ENCODE measurements at places on chromosomes 6 and 20.

GRCh38 chr6:35014786-35015185, 125.7 kb downstream of the ANKS1A start:
- no peak for DNase-seq

DNA sequence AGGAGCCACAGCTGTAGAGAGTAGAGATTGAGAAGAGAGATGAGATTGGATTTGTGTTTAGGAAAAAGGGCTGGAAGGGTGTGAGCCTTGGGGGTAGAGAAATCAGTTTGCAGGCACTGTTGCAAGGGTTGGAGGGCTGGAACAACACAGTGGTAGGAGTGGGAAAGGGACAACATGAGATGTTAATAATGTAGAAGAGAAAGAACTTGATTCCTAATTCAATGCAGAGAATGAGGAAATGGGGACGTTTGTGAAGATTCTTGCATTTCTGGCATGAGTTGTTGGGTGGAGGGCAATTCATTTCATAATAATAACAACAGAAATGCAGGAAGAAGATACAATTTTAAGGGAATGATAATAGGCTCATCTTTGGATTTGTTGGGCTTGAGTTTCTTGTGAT, 141.4 kb upstream of the TBX18 start:
- DNase-seq, result no peak

GRCh38 chr20:33291830-33292355, 8.9 kb downstream of the BPIFB1 start:
- DNase-seq, result peak; percentile 79

GRCh38 chr20:35333606-35334005, 41.4 kb upstream of the FAM83C start:
- no peak for DNase-seq

DNA sequence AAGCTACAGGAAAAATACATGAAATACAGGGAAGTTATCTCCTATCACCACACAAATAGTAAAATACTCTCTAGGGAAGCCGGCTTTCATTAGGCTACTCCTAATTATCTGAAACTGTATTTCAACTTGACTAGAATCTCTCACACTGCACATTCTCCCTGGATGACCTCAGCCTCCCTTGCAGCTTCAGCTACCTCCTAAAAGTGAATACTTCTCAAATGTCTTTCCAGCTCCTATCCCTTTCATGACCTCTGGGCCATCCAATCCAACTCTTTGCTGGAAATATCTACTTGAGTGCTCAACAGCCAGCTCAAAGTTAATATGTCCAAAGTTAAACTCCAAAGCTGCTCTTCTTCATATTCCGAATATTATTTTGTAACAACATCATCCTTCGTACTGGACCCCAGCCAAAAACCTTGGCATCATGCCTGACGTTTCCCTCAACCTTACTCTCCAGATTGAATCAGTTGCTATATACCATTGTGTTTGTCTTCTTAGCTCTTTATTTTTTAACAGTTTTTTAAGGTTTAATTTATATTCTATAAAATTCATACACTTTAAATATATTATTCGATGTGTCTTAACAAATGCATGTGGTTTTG, 29.4 kb upstream of the KIF6 start:
- no peak for DNase-seq

DNA sequence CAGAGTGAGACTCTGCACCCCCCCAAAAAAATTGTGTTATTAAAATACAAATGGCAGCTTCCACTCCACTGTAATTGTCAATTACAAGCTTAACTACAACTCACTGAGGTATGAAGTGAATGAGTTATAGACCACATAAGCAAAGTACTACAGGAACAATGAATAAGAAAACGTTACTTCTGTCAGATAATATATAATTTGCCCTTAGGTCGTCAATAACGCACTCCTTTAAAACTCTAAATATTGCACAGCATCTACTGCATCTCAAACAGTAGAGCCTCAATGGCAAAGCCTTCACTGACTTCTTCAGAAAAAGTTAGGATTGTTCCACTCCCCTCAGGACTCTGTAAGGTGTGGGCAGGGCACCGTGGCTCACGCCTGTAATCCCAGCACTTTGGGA, 2.0 kb upstream of the HBS1L start:
- no peak for DNase-seq

DNA sequence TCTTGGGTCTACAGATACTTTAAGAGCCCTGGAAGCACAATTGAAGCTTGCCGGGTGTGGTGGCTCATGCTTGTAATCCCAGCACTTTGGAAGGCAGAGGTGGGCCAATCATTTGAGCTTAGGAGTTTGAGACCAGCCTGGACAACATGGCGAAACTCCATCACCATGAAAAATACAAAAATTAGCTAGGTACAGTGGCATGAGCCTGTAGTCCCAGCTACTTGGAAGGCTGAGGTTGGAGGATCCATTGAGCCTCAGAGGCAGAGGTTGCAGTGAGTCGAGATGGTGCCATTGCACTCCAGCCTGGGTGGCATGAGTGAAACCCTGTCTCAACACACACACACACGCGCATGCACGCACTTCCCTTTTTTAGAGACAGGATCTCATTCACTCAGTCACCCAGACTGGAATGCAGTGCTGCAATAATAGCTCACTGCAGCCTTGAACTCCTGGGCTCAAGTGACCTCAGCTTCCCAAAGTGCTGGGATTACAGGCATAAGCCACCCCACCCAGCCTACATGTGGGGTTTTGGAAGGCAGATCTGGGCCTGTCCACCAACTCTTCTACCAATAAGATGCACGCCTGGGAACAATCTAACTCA, 182.5 kb upstream of the JARID2 start:
- DNase-seq, result no peak

DNA sequence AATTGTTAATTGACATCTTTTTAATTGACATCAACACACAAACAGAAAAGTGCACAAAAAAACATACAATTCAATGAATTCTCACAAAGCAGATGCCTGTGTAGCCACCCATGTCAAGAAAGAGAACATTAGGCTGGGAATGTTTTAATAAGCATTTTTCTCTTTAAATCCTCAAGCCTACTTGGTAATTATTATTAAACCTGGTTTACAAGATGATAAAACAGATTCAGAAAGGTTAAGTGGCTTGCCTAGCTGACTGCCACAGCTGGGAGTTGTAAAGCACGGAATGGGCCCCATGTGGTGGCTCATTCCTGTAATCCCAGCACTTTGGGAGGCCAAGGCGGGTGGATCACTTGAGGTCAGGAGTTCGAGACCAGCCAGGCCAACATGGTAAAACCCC, 90.0 kb upstream of the AKAP12 start:
- DNase-seq, result no peak

DNA sequence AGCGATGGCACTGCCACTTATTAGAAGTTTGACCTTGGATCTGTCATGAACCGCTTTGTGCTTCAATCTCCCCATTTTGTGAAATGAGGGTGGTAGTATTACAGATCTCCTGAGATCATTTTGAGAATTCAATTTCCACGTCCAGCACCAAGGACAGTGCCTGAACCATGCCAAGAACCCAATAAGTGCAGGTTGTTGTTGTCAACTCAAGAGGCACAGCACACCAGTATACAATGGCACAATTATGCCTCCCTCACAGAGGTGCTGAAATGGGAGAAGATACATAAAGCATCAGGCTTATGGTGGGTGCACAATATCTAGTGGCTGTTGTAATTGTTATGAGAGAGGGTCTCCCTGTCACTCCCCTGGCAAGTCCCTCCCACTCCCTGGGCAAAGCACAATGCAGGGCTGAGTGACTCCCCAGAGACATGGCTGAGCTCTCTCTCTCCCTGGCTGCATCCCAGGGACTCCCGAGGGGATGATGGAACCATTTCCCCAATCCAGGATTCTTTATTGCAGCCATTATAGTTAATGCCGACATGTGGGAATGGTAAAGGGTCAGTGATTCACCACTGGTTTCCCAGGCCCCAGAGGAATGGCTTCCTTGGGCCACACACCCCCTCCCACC, 78.7 kb downstream of the CDH22 start:
- no peak for DNase-seq

- DNase-seq, result peak; percentile 59
Measured at GRCh38 chr6:17714879-17715851, 8.4 kb upstream of the NUP153 start.

DNA sequence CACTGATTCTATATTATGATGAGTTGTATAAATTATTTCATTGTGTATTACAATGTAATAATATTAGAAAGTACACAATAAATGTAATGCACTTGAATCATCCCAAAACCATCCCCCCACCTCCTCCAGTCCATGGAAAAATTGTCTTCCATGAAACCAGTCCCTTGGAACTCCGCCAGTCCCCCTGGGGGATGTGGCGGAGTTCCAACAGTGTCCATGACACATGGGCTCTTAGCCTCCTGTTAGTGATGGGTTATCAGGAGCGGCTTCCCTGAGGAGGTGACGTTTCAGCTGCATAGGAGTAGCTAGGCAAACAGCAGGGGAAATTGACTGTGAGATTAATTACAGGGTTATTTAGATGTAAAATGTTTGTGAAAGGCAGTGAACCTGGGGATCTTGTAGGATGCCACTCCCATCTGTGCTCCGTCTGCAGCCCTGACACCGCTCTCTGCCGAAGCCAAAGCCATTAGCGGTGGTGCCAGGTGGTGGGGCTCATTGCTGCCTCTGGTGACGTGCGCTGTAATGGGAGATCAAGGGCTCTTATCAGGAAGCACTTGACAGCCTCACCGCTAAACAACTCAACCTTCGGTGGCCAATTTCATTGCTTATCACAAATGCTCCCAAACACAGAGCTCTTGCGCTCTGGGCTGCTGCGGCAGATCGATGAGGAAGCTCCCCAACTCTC, 81.6 kb upstream of the MC3R start:
- DNase-seq, result no peak

DNA sequence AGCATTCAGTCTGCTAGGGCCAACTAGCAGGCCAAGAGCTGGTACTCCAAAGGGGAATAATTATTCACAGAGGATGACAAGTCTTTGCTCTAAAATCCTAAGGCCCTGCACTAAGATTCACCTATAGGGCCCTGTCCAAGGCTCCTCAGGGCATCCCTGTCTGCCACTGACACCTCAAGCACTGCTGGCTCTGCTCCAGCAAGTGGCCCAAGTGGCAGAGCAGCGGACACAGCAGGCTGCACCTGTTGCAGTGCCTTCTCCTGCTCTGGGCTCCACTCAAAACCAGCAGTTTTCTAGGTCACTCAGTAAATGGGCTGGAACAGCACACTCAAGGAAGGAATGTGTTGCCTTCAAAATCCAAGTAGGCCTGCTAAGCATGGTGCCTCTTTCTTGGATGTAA, 36.4 kb upstream of the SMOC2 start:
- no peak for DNase-seq

GRCh38 chr20:62289131-62289530, 13.7 kb upstream of the ADRM1 start:
- no peak for DNase-seq

DNA sequence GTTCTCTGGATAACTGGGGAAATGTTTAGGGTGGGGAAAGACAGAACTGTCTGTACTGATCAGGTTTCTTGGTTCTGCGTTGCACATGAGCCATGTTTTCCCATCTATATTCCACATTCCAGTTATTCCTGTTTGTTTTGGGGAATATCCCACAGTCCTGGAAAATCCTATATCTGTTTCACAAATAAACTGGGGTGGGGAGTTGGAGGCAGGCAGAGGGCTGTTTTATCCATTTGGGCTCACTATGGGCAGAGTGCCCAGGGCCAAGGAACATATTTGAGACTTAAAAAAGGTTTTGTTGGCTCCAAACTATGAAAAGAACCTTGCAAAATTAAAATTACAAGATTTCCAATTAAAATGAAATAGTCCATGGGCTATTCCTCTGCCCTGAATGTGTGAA, 21.5 kb downstream of the FOXP4 start:
- no peak for DNase-seq

- DNase-seq, result no peak
Measured at GRCh38 chr6:112941613-112942012, 594.5 kb downstream of the RFPL4B start.

DNA sequence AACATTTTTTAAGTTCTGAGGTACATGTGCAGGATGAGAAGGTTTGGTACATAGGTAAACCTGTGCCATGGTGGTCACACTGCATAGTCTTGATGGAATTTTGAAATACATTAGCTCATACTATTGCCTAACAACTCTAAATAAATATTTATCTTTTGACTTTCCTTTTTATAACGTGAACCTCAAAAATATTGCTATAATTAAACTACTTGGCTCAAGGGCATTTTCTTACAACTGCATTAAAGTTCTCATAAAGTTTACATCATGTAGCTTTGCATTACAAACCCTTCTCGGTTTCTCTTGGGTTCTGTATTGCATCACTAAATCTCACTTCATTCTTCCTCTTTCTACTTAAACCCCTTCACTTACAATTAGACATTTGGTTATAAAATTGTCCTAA, 636.0 kb upstream of the PTCHD4 start:
- no peak for DNase-seq

GRCh38 chr20:41166201-41167117, 29.1 kb downstream of the PLCG1 start:
- no peak for DNase-seq

DNA sequence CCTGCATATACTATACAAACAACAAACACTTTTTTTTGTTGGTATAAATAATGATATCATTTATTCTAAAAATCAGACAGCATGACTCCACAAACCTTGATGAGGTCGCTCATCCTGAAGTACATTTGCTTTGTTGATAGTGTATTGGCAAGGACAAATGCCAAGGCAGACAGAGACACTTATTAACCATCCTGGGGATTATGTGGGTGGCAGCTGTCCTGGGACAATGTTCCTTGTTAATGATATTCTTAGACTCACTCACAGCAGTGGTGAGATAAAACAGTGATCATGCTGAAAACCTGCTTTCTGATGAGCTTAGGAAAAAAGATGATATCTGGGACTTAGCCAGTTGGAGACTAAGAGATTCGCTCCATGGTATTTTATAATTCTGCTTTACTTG, 85.4 kb upstream of the OGFRL1 start:
- no peak for DNase-seq

- DNase-seq, result peak; percentile 72
Measured at GRCh38 chr20:34473262-34473883, 42.8 kb upstream of the DYNLRB1 start.

- DNase-seq, result peak; percentile 46
Measured at GRCh38 chr6:136751522-136751956, 40.7 kb downstream of the MAP3K5 start.

- no peak for DNase-seq
Measured at GRCh38 chr20:23021541-23021940, 13.6 kb upstream of the SSTR4 start.

GRCh38 chr6:68776354-68776753, 141.3 kb downstream of the ADGRB3 start:
- no peak for DNase-seq

- no peak for DNase-seq
Measured at GRCh38 chr6:6331393-6331792, 10.9 kb upstream of the F13A1 start.

GRCh38 chr6:119395192-119395591, 45.6 kb upstream of the MAN1A1 start:
- no peak for DNase-seq

GRCh38 chr6:144736763-144737162, 451.6 kb downstream of the UTRN start:
- no peak for DNase-seq

DNA sequence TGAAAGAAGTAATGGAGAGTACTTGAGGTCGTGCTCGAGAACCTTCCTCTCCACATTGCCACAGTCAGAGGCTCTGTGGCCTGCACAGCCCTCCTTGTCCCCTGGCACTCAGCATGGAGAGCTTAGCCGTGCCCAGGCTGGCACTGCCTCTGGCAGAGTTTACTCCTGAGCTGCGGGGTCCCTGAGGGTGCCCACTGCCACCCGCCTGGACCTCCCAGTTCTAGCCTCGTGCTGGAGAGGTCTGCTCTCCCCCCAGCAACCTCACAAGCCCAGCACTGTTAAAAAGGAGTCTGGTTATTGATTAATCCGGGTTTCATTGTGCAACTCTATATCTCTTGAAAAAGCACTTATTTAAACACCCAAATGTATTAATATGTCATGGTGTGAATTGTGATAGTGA, 226.8 kb downstream of the TMEM242 start:
- DNase-seq, result no peak
